ENCODE measurements at places on chromosomes 1 and 21.

DNA sequence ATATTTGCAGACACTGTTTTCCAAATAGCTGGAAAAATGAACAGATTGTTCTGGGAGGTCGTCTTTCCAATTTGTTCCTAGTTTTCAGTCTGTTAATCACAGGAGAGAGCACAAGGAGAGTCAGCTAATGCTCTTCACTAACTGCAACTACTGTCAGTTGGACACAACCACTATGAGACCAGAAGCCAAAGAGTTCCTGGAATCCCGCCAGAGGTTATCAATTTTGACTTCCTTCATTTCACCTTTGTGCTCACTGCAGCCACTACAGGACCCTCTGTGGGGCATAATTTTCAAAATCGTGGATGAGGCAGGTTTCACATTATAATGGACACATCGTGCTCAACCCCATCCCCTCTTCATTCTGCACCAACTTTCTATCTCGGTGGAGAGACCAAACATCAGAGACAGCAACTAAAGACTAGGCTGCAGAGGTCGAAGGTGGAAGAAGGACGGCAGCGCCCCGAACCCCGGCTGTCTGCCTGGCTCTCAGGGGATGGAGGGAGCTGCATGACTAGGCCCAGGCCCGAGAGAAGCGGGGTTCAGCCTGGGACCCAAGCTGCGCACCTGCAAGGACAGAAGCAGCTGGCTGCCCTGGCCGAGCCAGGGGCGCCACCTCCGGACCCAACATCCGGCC, 602 bp downstream of the KIAA0319L start:
- no peak for DNase-seq

- DNase-seq = no peak
Observed at GRCh38 chr1:162679298-162679697, 47.0 kb downstream of the DDR2 start.

DNA sequence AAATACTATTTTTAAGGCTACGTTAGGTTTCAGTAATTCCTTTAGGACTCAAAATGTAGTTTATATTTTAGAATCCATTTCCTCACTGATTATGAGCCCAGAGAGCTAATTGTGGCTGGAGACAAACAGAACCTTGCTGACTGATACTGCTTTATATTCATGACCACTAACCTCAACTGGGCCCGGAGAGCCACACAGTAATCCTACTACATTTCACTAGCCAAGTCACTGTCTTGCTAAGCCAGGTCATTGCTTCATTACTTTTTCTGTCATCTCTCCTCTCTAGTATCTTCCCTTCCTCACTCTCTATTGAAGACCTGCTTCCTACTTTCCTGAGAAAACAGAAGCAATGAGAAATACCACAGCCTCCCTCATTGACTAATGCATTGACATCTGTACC, 24.7 kb downstream of the IL23R start:
- no peak for DNase-seq

GRCh38 chr1:117555806-117556205, 50.0 kb upstream of the TENT5C start:
- DNase-seq = no peak

GRCh38 chr1:230422221-230422981, 3.7 kb downstream of the PGBD5 start:
- no peak for DNase-seq

GRCh38 chr1:202067188-202067974, 55.3 kb upstream of the GPR37L1 start:
- DNase-seq = no peak

GRCh38 chr21:15138490-15138889, 73.7 kb upstream of the NRIP1 start:
- DNase-seq = no peak

DNA sequence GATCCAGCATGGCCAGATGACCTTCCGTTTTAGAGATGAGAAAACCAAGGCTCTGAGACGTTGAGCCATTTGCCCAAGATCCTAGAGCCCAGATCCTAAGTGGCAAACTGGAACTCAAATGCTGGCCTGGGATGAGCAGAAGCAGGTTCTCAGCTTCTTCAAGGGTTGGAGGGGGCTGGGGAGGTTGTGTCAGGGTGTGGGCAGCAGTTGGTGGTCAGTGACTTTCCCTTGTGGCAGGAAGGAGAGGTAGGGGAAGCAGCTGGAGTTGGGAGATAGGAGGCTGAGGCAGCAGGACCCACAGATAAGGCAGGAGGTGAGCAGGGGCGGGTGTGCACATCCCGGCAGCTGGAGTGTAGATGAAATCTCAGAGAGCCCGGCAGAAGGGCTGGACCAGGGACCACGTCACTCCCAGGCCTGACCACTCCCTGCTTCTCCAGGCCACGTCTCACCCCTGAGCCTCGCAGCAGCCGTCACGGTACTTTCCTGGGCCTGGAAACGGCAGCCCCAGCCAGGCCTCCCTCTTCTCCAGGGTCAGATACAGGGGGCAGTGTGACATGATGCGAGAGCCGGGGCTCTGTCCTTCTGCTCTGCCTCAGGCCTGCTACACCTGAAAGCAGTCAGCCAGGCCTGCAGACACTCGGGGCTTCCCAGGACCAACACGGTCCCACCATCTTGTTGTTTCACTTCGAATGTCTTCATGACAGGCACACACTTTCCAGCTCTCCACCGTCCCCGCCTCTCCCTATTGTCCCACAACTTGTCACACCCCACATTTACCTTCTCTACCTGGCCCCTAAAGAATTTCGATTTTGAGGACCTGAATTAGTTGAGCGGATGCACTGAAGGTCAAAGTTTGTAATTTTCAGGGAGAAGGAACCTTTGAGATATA, 11.5 kb upstream of the LAPTM5 start:
- no peak for DNase-seq

GRCh38 chr1:183873642-183874041, 68.7 kb downstream of the RGL1 start:
- DNase-seq = no peak

DNA sequence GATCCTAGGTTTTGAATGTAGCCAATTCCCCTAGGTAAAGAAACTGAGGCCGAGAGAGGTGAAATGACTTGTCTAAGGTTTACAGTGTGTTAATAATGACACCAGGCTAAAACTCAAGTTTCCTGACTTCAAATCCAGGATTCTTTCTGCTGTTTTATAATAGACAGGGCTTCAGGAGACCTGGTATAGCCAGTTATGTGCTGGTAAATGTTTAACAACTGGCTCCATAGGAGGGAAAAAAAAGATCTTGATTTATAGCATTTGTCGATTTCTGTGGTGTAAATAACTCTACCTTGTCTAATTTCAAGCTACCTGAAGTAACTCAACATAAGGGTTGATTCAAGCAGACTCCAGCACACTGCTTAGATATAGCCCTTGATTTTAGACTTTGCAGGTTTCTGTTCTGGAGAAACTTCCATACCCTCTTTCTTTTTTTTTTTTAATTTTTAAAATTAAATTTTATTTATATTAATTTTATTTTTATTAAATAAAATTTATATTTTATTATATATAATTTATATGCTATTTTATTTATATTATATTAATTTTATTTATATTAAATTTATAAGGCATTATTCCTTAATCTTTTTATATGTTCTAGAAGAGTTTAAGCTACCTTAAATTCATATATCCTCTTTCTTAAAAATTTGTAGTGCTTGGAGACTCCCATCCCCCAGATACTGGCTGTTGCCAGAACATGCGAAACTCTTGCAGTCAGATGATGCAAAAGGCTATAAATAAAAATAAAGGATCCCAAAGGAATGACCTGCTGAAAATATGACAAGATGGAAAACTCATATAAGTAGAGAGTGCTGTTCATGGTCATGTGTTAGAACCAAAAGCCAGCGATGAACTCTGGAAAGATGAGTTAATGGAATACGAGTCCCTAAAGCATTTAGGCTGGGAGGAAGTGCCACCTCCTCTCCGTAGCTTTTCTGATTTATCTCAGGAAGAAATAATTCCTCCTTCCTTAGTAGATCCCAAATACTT, 35.4 kb upstream of the SRSF10 start:
- DNase-seq = peak; percentile 60

- DNase-seq = no peak
Observed at GRCh38 chr1:19208710-19209438, 1.2 kb downstream of the UBR4 start.

DNA sequence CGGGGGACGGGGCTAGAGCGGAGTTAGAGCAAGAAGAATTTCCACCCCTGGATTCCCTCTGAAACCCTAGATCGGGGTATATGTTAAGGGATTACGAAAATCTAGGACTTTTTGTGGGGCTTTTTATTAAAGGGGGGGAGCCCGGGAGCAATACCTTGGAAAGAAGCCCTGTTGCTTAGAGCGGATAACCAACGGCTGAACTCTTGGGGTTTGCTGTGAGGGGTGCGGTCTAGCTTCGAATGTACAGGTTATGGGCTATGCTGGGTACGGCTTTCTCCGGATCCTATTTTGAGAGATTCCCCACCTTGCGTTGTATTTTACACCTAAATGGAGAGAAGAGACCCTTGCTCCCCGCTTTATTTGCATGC, 626 bp downstream of the DYRK3 start:
- no peak for DNase-seq

DNA sequence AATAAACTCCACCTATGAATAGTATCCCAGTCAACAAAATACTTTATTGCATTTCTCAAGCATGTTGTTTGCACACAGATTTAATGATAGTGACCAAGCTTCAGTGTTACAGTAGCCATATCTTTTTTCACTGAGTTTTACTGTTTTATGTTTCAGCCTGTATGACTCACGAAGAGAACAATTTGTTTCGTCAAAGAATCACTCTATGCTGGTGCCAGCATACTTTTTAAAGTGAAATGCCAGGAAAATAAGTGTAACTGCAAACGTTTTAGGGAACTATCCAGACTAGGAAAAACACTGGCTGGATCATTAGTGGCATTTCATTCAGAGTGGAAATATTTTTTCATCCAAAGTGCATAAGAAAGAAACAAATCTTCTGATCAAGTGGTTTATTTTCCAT, 210.8 kb downstream of the COL11A1 start:
- peak; percentile 72 for DNase-seq

GRCh38 chr1:189899686-189900425, 577.8 kb downstream of the BRINP3 start:
- no peak for DNase-seq

- DNase-seq = no peak
Observed at GRCh38 chr1:204780630-204781029, 90.0 kb upstream of the NFASC start.

- no peak for DNase-seq
Observed at GRCh38 chr1:223844787-223845036, 1.0 kb downstream of the TP53BP2 start.

DNA sequence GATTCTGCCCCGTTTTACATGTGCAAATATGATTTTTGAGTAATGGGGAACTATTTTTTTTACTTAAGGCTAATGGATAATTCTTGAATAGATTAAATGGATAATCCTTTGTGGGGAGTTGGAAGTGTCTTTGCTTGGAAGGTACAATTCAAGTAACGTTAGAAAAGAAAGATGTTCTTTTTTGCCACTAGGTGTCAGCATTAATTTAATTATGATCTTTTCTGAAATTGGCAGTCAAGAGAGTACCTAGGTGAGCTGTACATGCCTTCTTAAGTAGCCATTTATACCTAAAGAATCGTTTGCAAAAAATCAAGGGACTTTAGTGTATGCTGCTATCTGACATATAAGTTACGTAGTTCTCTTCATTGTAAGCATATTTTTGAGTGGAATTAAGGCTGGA, 2.2 kb downstream of the FBXO28 start:
- no peak for DNase-seq

DNA sequence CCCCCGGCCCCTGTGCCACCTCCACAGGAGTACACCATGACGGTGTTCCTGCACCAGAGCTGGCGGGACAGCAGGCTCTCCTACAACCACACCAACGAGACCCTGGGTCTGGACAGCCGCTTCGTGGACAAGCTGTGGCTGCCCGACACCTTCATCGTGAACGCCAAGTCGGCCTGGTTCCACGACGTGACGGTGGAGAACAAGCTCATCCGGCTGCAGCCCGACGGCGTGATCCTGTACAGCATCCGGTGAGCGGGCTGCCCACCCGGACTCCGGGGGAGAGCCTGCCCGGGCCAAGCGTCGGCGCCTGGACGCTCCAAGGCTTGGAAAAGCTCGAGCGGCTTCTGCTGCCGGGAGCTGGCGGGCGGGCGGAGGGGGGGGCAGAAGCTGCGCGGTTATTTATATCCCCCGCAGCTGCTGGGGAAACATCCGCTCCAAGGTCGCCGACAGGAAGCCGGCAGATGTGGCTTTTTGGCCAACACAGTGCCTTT, 6.4 kb downstream of the GABRD start:
- no peak for DNase-seq

GRCh38 chr1:62161711-62162110, 32.9 kb upstream of the L1TD1 start:
- no peak for DNase-seq

DNA sequence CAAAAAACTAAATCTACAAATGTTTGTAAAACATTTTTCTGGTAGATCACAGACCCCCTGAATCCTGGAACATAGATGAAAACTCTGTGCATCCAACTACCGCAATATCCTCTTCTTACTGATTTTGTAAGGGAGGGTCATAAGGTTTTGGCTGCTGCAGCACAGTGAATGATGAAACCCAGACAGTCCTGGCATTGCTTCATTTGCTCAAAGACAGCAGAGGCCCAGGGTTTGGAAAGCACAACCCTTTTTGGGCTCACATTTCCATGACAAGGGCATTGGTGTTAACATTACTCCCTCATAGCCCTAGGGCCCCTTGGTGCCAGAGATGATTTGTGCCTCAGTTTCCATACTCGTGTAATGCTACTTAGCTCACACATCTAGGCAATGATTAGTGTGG, 51.2 kb downstream of the PLXNA2 start:
- no peak for DNase-seq

DNA sequence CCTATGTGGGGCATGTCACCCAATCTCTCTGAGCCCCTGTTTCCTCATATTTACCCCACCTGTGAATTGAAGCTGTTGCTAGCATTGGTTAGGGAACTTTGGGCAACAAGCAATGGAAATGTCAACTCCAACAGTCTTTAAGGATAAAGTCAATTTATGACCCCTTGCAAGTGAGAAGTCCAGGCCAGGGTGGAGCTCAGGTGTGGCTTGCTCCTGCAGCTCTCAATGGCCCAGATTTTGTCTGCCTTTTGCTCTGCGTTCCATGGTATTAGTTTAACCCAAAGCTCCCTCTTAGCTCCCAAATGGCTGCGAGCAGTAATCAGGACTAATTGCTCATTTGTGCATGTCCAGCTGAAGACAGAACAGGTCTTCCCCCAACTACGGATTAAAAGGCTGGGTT, 70.4 kb upstream of the ABCG1 start:
- DNase-seq = no peak

- peak; percentile 81 for DNase-seq
Observed at GRCh38 chr1:64343105-64343822, 126.7 kb upstream of the CACHD1 start.

DNA sequence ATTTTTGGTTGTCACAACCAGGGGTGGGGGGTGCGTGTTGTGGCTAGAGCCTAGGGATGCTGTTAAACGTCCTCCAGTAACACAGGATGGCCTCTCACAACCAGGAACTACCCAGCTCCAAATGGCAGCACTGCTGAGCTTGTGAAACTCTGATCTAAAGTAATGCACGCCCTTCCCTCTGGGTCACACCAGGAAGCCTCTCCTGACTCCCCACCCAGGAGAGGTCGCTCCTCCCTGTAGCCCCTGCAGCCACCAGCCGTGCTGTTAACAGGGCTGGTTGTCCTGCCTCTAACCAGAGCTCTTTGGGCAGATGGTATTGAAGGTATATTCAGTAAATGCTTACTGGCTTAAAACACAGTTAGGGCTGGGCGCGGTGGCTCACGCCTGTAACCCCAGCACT, 73.2 kb downstream of the NKAIN1 start:
- DNase-seq = no peak
